ENCODE measurements at places on chromosomes 4 and X. TPM values are rescaled to one million over a fixed set of nuclear protein-coding genes. Genes with fewer than 3 reads are reported as not detected.

FAT4 gene
- total RNA-seq: 19.2 TPM

HPGDS gene
- not detected for total RNA-seq

CDKL2 gene
- not detected for total RNA-seq

RRH gene
- total RNA-seq: not detected

NPNT gene
- 0.59 TPM for total RNA-seq

SSX2B gene
- not detected for total RNA-seq

MAGEE2 gene
- total RNA-seq: not detected

SAGE1 gene
- not detected for total RNA-seq

CXorf58 gene
- not detected for total RNA-seq

PABPC4L gene
- total RNA-seq: 0.79 TPM

MAGEA9B gene
- not detected for total RNA-seq

CT45A5 gene
- total RNA-seq: not detected

ARL13A gene
- total RNA-seq: not detected

IL13RA2 gene
- total RNA-seq: 1.9 TPM

MAN2B2 gene
- total RNA-seq: 22.1 TPM

ADGRG2 gene
- total RNA-seq: not detected

QDPR gene
- total RNA-seq: 15.1 TPM

USP53 gene
- 15.0 TPM for total RNA-seq

YTHDC1 gene
- total RNA-seq: 24.9 TPM

MMRN1 gene
- 82.0 TPM for total RNA-seq

PCDH18 gene
- total RNA-seq: 0.13 TPM

STATH gene
- not detected for total RNA-seq

PDHA1 gene
- 50.4 TPM for total RNA-seq

ERAS gene
- total RNA-seq: not detected

ITGB1BP2 gene
- 0.20 TPM for total RNA-seq

CMC4 gene
- 17.3 TPM for total RNA-seq

THAP9 gene
- total RNA-seq: 1.1 TPM

SLC6A14 gene
- total RNA-seq: not detected

MAGEC1 gene
- not detected for total RNA-seq

TLR1 gene
- total RNA-seq: 1.3 TPM

ESX1 gene
- not detected for total RNA-seq

FAM149A gene
- total RNA-seq: 0.47 TPM

ATP2B3 gene
- total RNA-seq: not detected

HOPX gene
- 27.2 TPM for total RNA-seq

RAB9B gene
- total RNA-seq: 0.13 TPM

ETDB gene
- not detected for total RNA-seq

BEX1 gene
- 1.00 TPM for total RNA-seq

IL1RAPL1 gene
- total RNA-seq: 0.59 TPM

NHSL2 gene
- total RNA-seq: 18.9 TPM

PF4V1 gene
- total RNA-seq: not detected

NOCT gene
- total RNA-seq: 17.2 TPM

MAGEB17 gene
- total RNA-seq: not detected

SPON2 gene
- total RNA-seq: 0.94 TPM

LANCL3 gene
- total RNA-seq: 3.5 TPM

TXK gene
- 1.4 TPM for total RNA-seq

SPANXA2 gene
- not detected for total RNA-seq

CT45A3 gene
- total RNA-seq: not detected

CENPVL1 gene
- not detected for total RNA-seq

SEPTIN11 gene
- 90.1 TPM for total RNA-seq

ENPEP gene
- total RNA-seq: not detected

CD40LG gene
- total RNA-seq: not detected

SLC16A2 gene
- 0.39 TPM for total RNA-seq

CFAP99 gene
- total RNA-seq: not detected

RHOXF2B gene
- total RNA-seq: not detected

CPLX1 gene
- total RNA-seq: 0.20 TPM

WDR45 gene
- 30.8 TPM for total RNA-seq

TSPAN7 gene
- 2.7 TPM for total RNA-seq

F11 gene
- not detected for total RNA-seq

Measured in mammary microvascular endothelial cell (primary cell).